ENCODE measurements at places on chromosomes 2 and 18.

GRCh38 chr2:174796319-174796771 lies 32.1 kb upstream of the CHRNA1 start:
- DNase-seq = no peak

GRCh38 chr2:173028141-173028540 lies 47.5 kb upstream of the MAP3K20 start:
- DNase-seq = no peak

DNA sequence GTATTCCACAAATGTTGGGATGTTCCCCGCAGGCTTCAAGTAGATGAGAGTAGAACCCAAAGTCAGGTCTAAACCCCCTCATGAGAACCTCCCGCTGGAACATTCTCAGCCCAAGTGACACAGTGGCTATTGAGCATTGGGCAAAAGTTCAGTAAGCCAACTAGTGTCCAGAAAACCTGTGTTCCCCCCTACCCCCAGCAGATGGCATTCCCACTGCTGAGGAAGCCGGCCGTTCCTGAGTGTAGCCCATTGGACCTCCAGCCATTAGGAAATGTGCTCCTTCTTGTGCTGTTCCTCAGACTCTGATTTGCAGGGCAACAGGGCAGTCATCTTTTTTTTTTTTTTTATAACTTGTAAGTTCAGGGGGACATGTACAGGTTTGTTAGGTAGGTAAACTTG lies 152.1 kb downstream of the NCK2 start:
- no peak for DNase-seq

DNA sequence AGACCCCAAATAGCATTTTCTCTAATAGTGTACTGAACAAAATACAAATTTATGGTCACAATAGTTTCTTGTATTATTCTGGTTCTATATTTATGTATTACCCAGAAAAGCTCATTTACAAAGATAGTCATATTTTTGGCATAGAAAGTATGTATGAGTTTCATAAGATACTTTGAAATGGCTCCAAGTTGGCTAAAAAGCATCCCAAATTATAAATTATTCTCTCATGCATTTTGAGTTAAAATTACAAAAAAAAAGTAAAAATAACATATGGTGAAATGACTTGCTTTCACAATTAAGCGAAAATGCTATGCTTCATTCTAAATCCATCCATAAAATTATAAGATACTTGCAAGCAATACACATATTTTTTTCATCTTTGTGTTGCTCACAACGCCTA lies 530.7 kb downstream of the ZNF804A start:
- no peak for DNase-seq

DNA sequence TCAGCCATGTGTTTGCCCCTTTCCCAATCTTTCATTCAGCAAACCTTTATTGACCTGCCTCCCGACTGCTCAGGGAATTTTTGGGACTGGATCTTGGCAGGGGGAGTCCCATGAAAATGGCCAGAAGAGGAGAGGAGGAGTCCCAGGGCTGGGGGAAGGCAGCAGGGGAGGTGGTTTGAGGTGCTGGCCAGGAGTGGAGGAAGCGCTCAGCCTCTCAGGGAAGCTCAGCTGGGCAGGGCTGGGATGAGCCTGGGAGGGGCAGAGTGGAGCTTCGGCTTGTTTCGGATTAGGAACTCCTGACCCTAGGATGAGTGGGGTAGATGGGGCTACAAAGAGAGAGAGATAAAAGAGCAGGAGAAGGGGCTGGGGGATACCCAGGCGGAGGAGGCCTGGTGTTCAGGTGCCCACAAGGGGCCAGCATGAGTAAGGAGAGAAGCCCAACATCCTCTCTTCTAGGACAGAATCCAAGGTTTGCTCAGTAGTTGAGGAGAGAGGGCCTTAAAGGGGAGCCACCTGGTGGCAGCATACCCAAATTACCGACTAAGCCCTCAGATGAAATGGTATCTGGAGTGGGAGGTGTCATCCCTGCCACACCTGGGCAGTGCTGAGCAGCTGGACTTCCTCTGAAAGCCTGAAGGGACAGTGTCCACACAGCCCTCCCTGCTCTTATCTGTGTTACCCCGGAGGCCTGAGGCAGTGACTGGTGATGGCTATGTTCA lies 91.1 kb downstream of the INHBB start:
- no peak for DNase-seq

DNA sequence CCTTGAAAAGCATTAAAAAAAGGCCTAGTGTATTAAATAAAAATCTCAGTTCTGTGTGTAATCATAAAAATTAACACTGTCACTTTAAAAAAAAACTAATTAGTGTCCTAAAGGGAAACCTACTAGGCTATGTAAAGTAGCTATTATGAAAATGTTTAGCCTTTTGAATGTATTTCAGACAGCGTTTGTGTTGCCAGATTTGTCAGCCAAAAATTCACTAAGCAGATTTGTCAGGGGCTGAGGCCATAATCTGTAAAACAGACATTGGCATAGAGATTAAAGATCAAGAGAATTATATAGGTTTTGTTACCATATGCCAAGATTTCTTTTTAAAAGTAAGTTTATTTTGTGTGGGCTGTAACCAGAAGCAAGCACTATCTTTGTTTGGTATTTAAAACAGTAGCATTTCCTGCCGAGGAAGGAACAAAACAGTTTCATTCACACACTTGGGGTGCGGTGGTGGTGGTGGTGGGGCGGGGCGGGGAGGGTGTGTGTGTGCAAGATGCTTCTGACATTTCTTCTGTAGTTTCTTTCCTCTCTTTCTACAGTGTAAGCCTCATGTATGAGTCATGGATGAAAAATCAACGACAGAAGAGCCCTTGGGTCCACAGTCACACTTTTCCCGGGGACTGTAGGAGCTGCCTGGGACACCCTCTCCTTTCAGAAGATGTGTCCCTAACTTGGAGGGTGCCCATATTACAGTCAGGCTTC lies 328.5 kb upstream of the FANCL start:
- no peak for DNase-seq

DNA sequence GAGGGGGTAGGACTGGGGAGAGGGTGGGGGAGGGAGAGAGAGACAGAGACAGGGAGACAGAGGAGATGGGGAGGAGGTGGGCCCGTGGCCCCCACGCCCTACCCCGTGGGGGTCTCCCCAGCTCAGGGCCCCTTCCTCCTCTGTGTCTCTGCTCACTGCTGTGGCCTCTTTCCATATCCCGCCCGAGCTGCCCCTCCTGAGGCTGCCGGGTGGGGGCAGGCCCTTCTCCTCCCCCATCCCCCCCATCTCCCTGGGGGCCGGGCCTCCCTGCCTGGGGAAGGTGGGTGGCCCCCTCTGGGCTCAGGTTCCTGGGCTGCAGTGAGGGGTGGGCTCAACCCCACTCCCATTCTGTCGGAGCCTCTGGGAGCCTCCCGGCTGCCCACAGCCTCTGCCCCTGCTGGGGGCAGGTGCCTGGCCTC lies 332 bp upstream of the PDCD1 start:
- no peak for DNase-seq

GRCh38 chr18:11154368-11154989 lies 5.1 kb upstream of the PIEZO2 start:
- DNase-seq = no peak

DNA sequence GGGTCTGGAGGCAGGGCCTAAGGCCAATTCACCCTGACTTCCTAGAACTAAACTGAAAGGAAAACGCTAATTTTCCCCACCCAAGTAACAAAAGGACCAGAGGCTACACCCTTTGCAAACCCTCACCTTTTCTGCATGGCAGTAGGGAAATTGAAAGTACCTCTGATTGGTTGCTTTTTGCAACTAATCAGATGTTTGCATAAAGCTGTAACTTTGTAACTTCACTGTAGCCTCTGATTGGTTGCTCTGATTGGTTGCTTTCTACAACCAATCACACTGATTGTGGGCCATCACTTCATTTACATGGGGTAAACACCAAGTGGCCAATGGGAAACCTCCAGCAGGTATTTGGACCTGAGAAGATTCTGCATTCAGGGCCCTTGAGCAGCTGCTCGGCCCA lies 20.8 kb downstream of the EIPR1 start:
- no peak for DNase-seq

DNA sequence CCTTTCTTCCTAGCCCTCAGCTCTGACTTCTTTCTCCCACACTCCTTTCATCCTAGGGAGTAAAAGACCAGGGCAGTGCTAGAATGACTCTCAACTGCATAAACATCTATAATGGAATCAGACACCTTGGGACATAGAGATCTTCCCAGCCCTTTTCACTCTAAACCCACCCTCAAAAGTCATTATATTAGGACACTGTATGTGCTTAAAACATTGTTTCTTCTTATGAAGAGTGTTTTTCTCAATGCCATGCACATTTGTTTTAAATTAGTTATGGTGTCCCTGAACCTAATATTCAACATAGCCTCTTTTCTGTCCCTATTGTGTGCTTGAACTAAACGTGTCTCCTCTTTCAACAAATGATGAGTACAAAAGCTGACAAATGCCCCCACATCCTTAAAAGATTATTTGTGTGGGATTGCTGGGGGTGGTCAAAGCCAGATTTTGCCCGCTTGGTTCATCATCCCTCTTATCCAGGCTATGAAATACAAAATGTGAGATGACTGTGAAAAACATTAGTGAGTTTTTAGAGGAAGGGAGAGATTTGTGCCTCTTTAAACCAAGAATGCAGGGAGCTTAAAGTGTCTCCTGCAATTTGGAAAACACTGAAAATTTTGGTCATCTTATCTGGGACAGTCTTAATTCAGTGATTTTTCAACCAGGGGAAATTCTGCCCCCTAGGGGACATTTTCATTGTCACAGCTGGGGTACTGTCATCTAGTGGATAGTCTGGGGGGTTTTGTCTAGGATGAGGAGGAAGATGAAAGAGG lies 29.0 kb downstream of the SERPINB5 start:
- no peak for DNase-seq

DNA sequence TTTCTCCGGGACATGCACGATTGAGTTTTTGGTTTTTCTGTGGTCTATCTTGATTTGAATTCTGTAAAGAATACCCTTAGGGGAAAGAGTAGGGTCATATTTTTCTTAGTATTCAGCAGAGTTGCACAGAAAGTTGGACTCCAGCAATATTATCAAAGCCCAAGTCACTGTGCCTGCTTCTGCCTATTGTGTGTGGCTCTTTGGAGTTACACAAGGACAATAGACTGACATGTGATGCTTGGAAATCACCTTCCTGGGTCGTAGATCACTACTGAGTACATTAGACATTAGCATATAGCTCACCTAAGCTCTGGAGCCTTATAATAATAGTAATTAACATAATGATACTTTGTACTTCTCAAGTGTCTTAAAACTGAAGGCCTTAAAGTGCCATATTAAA lies 238.8 kb upstream of the FOSL2 start:
- no peak for DNase-seq

DNA sequence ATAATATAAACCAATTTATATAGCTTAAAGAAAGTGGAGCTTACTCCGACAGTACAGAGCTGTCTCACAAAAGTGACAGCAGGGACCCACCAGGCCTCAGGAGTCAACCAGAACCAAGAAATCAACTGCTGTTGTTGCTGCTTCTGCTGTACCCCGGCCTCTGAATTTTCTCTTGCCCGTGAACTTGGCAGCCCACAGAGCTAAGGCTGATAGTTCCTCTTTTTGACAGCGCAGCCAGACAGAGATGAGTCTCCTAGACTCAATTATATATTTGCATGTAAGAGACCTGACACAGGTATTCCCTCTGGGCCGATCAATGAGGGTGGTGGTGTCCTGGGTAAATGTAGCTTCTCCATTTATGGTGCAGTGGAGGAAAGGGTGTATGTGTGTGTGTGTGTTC lies 109.4 kb downstream of the KCTD1 start:
- no peak for DNase-seq

DNA sequence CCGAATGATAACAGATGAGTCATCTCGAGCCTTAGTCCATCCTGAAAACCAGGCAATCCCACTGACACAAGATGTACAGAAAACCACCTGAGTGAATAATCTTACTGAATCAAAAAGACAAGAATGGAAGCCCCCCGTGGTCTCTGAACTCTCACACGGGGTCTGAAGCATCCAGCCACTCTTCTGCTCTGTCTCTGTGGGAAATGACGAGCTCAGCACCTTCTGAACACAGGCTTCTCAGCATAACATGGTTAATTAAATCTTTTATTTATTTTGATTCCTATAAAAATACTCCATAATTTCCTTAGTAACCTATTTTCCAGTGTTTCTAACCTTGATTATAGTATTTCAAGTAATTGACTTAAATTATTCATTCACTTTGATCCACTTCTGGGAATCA lies 203.7 kb downstream of the TMEM163 start:
- DNase-seq = no peak

DNA sequence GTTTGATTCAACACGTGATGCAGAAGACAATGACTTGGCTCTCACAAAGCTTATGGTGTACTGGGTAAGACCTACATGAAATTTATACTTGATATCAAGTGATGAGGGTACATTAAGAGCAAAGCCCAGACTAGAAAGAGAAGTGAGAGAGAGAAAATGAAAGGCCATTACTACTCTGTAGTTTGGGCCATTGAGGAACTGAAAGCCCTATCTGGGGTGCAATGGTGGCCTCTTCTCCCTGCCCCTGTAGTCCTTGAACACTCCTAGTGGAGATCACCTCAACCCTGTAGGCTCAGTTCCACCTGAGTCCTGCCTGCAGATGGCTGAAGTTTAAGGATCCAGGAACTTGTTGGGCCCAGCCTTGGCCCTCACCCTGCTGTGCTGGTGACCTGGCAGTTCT lies 569.8 kb upstream of the MEX3C start:
- no peak for DNase-seq

DNA sequence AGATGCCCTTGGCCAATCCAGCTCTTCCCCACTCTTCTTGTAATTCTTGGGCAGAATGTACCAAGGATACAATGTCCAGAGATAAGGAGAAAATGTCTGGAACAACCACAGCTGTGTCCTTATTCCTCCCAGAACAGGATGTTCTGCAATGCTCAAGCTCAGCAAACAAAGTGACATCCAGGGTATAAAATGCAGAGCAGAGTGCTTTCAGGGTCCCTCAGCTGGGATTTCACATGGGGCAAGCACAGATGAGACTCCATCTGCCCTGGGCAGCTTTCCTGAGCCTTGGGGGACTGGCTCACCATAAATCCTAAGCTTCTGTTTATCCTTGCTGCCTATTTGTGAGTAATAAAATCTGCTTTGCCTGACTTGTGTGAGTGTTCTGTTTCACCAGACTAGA lies 127.4 kb downstream of the VAPA start:
- DNase-seq = no peak

DNA sequence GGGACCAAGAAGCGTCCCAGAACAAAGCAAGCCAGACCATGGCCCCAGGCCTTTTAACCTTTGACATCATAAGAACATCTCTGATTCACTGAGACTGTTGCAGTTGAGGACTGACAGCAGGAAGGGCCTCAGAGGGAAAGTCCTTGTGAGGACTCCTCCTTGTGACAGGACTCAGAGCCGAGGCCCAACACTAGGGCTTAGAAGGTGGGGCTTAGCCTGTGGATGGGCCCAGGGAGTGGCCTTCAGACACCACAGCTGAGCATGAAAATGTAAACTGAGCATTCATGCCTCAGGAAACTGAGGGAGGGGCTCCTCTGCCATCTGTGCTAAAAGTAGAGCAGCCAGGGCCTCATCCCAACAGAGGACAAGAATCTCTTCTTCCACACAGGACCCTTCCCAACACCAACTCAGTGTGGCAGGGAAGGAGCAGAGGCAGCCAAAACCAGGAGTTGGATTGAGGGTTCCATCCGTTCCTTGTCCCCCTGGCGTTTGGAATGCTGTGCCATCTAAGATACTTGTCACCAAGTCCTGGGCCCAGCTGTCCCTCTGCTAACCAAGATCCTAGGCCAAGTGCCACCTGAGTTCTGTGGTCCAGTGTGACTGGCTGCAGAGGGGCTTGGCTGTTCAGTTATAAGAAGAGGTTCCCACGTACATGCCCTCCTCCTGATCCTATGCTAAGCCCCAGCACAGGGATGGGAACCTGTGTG lies 37.5 kb upstream of the CAB39 start:
- DNase-seq = no peak

GRCh38 chr2:158115202-158115767 lies 13.6 kb downstream of the UPP2 start:
- no peak for DNase-seq

Measured in stimulated activated CD4-positive, alpha-beta T cell treated with anti-CD3 and anti-CD28 coated beads, Interleukin-12 subunit alpha, Interleukin-12 subunit beta, amount 100 ng/mL, for 4 hours (primary cell).